ENCODE measurements at places on chromosomes 6 and 20.

- DNase-seq: no peak
Measured at GRCh38 chr20:9395971-9396370, 118.4 kb upstream of the LAMP5 start.

DNA sequence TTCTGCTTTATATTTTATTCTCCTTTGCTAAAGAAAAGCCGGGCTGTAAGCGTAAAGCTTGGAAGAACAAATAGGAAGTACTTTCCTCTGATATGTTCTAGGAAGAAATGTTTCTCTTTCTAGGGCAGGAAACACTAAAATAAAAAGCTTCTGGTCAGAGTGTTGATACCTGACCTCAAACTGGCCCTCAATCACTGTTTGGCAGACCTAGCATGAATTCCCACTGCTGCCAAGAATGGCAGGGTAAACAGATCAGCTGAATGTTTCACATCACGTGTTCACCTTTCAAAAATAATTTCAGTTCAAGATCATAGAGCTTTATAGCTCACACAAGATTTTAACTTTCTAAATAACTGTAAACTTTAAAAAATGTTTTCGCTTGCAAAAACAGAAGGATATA lies 2.9 kb downstream of the MPC1 start:
- DNase-seq: no peak

GRCh38 chr6:132937466-132937906 lies 123.1 kb downstream of the RPS12 start:
- DNase-seq: no peak

GRCh38 chr20:3710011-3710466 lies 2.4 kb downstream of the SIGLEC1 start:
- no peak for DNase-seq

DNA sequence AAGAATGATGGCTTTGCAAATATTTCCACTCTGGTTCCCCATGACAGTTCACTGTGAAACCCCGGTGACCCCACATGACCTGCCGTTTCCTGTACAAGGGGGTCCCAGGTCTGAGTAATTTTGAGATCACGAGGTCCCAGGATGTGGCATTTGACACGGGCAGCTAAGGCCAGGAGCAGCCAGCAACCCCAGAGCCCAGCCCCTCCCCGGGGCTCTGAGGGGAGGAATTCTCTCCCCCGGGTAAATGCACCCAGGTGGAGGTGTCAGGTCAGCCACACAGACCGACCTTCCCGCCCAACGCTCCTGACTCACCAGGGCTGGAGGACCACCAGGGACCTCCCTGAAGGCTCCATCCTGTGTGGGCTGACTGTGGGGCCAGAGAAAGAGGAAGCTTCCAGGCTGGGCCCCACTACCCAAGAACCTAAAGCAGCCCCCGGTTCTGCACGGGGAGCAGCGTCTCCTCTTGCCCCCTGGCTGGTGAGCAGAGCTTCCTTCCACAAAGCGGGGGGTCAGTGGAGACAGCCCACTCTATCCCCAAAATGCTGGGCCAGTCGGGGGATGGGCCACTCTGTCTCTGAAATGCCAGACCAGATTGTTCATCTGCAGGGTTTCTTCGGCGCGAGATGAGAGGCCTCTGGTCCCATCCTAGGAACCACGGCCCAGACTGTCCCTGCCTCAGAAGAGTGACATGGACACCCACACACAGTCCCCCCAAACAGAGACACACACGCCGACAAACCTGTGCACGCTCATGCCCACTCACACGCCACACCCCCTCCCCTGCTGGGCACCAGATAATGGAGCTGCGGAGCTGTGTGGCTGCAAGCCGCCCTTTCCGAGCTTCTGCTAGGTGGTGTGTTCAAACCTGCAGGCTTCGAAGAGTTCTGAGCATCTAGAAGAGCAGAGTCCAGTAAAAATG lies 23.4 kb upstream of the SLCO4A1 start:
- no peak for DNase-seq

DNA sequence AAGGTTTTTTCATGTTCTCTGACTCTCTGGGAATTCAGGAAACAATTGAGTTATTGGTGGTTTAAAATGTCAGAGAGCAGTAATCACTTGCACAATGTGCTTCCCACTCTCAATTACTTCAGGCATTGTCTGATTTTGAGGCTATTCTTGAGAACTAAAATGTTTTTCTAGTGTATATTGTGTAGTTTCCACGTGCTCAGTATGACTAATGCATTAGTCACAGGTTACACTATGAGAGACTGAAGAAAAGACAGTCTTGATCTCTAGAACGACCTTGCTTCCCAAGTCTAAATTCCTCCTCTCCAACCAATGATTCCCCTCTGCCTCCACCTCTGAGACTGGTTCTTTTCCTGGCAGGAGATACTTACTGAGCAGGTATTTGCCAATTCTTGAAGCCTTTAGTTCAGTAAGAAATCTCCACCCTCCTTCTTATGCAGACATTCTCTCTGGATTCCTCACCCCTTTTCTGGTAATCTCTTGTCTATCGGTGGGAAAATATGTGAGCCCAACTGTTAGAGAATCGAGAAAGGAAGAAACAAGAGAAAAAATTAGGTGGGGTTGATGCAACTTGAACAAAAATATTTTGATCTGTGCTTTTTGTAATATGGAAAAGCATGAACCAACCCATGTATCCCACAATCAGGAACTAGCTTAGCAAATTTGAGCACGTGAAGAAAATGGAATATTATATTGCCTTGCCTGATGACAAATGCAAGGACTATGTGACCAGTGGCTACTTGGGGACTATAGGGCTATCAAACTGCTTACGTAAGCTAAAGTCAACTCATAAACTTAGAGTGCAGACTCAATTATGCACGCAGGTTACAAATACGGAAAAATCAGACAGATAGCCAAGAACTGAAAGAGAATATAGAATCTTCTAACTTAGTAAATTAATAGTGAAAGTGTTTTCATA lies 61.1 kb upstream of the SLC22A16 start:
- no peak for DNase-seq

DNA sequence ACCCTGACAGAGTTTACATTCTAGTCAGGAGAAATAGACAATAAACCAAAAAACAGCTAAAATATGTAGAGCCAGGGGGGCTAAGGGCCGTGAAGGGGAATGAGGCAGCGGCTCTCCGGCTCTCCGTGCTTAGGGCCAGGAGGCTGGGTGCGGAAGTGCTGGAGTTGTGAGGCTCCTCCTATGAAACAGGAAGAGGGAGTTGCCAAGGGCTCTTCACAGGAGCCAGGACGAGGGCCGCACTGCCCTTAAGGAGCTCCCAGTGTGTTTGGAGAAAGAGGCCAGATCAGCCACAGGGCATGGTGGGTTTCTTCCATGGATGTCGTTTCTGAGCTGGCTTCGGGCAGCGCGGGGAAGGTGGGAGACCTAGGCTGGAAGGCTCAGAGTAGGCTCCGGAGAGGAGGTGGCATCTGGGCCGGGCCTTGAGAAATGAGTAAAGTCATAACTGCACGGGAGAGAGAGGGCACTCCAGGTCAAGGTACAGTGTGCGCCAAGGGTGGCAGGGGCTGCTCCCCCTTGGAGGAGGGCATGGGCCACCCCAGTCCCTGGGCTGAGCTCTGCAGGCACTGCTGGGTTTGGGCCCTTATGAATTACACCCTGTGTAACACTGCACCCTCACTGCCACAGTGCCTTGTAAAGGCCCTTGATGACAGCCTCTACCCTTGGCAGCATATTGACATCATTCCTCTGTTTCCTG lies 20.8 kb upstream of the MLN start:
- DNase-seq: no peak

GRCh38 chr20:13858439-13858838 lies 73.6 kb downstream of the NDUFAF5 start:
- DNase-seq: no peak

DNA sequence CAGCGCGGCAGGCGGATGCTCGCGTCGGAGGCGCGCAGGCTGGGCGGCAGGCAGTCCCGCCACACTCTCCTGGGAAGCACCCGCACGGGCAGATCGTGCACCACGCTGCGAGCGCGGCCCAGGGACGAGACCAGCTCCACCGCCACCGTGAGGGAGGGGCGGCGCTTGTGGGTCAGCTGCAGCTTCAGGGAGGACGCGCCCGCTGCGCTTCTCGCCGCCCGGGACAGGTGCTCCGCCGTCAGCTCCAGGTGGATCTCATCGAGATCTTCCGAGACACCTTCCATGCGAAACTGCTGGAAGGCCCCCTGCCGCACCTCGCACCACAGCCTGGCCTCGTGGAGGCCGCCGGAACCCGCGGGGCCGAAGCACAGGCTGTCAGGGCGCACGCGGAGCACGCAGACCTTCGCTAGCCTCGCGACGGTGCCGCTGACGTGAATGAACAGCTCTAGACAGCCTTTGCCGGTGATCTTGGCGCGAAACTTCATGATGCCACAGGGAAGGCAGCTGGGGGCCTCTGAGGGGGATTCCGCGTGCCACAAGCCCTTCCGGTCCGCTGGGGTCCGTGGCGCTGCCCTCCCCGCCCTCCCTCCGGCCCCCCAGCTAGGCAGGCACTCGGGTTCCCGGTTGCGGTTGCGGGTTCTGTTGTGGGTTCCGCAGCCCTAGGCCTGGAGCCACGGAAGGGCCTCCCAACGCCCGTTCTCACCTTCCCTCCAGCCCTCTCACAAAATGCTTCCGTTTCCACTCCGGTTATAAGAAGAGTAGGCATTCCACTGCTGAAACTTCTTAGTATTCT lies at the start of gene HUS1B:
HUS1B (minus strand) TSS at position 641 of the 793 bp plus-strand sequence; CDS start at position 485, 156 bp downstream.
- no peak for DNase-seq

DNA sequence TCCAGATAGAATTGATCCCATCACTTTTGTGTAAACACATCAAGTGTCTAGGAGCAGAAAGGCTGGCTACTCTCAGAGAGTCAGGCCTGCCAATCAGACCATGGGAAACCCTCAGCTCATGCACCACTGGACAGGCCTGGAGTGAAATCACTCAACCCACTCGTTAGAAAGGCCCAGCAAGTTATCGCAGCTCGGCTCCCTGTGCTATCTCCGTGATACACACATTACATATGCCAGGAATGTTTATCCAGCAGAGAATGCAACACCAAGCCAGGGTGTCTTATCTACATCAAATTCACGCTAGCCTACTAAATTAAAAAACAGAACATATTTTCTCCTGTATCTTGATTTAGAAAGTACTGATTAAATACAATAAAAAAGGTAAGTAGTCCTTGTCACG lies 232.4 kb upstream of the FOXQ1 start:
- DNase-seq: no peak

DNA sequence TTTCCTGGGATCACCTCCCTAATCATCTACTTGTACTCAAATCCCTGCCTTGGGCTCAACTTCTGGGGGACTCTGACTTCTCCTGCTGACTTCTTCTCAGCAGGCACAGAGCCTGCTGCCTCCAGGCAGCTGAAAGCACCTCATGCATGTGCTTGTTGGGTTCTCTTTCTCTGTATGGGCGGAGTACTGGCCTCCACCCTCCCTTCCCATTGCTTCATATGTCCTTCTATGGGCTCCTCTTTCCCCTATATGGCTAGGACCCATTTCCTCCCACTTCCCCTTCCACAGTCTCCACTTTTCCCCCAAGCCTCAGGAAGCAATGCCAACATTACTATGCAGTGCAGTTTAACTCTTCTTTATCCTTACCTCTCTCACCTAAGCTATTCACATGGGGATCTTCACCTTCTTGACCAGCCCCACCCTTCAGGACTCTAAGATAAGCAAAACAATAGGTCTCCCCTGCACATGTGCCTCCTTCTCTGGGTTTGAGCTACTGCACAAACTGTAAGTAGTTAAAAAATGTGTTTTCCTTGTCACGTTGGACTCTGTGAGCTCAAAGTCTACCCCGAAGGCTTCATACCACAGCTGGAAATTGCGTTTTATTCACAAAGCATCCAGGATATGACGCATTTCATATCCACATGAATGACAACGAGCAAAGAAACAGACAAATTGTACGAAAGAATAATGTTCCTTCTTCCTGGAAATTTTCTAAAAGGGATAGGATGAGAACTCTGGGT lies 93.7 kb downstream of the CDS2 start:
- no peak for DNase-seq

GRCh38 chr6:39407446-39407993 lies 85.0 kb upstream of the KCNK16 start:
- DNase-seq: no peak

- DNase-seq: no peak
Measured at GRCh38 chr6:151229401-151230276, 10.1 kb upstream of the AKAP12 start.

GRCh38 chr6:158472447-158472846 lies 87.4 kb upstream of the TMEM181 start:
- no peak for DNase-seq

DNA sequence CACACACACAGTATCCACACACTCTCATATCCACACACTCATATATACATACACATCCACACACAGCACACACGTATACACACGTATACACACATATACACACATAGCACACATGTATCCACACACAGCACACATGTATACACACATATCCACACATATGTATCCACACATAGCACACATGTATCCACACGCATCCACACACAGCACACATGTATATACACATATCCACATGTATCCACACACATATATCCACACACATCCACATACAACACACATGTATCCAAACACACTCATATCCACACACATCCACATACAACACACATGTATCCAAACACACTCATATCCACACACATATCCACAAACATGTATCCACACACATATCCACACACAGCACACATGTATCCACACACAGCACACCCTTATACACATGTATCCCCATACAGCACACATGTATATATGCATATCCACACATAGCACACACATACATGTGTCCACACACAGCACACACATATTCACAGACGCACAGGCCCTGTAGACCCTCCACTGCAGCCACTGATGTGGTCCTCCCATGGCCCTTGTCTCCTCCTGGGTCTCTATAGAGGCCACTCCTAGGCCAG lies 172.1 kb downstream of the CDH4 start:
- DNase-seq: no peak

DNA sequence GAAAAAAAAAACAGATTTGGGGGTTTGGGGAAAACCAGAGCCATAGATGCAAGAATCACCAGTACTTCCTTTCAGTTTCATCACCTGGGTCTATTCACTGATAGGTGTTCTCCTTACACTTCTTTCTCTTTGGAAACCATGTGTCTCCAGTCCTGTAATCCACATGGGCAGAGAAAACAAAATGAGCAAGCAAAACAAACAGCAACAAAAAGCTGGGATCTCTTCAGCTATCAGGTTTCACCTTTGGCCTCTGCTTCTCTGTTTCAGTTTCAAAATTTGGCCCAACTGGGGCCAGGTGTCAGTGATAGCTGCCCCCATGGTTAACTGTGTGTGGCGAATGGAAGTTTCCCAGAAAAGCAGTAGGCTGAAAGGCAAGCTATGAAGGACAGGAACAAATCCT lies 220.0 kb upstream of the THBS2 start:
- DNase-seq: no peak

DNA sequence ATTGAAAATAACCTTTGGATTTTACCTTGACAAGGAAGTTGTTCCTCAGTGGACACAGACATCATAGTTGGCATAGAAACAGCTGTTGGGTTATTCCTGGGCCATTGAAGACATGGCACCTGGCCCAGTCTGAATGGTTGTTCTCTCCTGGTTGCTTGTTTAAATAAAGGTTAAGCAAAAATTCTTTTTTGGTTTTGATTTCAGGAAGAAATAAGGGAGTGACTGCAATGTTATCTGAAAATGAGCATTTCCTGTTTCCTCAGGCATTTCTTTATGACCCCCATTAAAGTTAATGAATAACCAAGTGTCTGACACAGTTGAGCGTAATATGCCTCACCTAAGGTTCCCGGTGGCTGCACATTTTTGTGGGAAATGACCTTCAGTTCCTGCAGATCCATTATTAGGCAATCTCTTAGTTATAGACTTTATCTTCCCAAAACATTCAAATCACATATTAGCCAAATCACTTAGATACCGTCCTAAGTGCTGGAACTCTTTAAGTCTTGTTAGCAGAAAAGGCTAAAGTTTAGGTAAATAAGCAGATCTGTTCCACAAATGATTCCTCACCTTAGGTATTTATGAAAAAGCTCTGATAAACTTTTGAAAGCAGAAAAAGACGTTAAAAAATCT lies 648.7 kb upstream of the FLRT3 start:
- no peak for DNase-seq
